ENCODE measurements at places on chromosomes 5 and 9.
A peak's percentile ranks its signal among the peaks of the same experiment; 100 is the strongest.

DNA sequence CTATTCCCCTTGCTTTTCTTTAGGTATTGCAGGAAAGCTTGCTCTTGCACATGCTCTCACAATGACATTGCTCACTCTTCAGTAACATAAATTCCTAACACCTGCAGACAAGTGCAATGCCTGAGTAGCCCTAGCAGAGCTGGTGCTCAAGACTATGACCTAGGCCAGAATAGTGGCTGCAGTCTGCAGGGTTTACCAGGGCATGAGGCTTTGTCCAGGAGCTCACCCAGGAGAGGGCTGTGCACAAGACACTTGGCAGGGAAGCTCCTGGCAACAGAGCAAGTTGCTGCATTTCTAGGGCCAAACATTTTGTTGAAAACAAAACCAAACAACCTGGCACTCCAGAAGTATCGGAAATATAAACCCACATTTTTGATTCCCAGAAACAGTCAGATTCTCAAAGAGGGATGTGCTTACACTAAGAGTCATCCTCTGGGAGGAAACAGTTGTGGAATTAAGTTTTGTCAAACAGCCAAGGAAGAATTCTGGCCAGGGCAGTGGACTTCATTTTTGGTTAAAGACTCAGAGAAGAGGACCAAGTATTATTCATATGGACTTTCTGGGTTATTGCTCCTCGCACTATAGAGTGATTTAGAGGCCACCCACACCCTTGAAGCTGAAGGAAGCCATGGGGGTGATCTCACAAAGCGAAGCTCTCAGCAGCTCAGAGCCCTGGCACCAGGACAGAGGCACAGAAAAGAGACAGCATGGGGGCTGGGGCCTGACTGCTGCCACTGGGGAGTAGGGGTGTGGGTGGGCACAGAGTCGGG, 44.9 kb downstream of the MACROH2A1 start:
- peaks cover 5% of the 10 kb centered on the region for H3K4me1 ChIP-seq
- H3K4me3 ChIP-seq, result no peak overlapping the region
- no peak for DNase-seq
- H3K27me3 ChIP-seq, result no peaks in the 10 kb centered on the region
- H3K27ac ChIP-seq, result peak overlapping the region; percentile 57
- H3K36me3 ChIP-seq, result peaks cover 54% of the 10 kb centered on the region

DNA sequence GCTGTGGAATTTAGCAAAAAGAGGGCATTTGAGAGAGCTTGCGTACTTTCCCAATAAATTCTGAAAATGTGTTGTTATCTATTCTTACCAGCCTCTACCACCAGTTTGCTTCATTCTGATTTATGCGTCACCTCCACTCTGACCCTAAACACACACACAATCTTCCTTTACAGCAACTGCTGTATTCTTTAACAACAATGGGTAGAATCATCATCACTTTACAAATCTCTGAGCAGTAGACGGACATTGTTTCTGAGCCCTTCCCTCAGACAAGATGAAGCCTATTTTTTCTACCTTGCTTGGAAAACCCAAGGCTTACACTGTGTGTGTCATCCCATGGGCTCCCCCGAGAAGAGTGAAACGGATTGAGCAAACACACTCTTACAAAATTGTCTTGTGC, 83.1 kb upstream of the RASA1 start:
- H3K36me3 ChIP-seq, result no peaks in the 10 kb centered on the region
- no peak overlapping the region for H3K27ac ChIP-seq
- DNase-seq, result no peak
- peaks cover 5% of the 10 kb centered on the region for H3K27me3 ChIP-seq
- H3K4me1 ChIP-seq, result no peaks in the 10 kb centered on the region

GRCh38 chr9:82911996-82912395, 150.9 kb downstream of the RASEF start:
- no peak overlapping the region for H3K27ac ChIP-seq
- peaks cover 18% of the 10 kb centered on the region for H3K36me3 ChIP-seq
- peaks cover 7% of the 10 kb centered on the region for H3K4me1 ChIP-seq
- DNase-seq, result no peak

GRCh38 chr5:135340568-135340967, 58.5 kb downstream of the MACROH2A1 start:
- no peak overlapping the region for H3K4me3 ChIP-seq
- peaks cover 5% of the 10 kb centered on the region for H3K4me1 ChIP-seq
- H3K27me3 ChIP-seq, result peaks cover 3% of the 10 kb centered on the region
- DNase-seq, result no peak
- H3K27ac ChIP-seq, result no peak overlapping the region
